HCEC 1CT (cell line): ENCODE measurements at places on chromosomes 2 and 18.

- DNase-seq = no peak
These were observed 144.2 kb upstream of the PARD3B start for GRCh38 chr2:204401114-204401513.

DNA sequence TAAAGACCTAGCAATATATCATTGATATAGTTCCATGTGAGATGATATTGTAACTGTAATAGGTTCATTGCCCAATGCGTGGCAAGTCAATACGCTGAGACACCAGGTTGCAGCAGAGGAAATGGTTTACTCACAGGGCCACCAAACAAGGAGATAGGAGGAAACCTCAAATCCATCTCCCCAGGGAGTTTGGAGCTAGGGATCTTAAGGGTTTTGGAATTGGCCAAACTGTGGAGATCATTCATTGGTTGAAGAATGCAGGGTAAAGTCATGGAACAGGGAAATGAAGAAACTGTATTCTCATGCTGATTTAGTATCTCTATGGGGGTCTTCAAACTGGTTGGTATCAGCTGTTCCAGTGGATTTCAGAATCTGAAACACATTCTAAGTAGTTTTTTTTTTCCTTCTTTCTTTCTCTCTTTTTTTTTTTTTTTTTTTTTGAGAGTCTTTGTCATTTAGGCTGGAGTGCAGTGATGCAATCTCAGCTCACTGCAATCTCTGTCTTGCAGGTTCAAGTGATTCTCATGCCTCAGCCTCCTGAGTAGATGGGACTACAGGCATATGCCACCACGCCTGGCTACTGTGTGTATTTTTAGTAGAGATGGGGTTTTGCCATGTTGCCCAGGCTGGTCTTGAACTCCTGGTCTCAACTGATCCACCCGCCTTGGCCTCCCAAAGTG is 30.7 kb upstream of the PPM1B start:
- peak; percentile 1 for DNase-seq

DNA sequence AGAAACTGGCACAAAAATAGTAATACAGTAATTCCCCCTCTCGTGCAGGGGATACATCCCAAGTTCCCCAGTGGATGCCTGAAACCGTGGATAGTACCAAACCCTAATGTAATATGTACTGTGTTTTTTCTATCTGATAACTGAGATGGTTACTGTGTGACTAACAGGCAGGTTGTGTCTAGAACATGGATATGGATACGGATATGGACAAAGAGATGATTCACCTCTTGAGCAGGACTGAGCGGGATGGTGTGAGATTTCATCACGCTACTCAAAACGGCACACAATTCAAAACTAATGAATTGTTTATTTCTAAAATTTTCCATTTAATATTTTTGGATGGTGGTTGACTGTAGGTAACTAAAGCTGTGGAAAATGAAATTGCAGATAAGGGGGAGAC is 3.4 kb downstream of the MBD1 start:
- DNase-seq = peak; percentile 78

GRCh38 chr18:58024139-58024538 is 19.9 kb upstream of the NEDD4L start:
- DNase-seq = no peak

GRCh38 chr18:57659460-57660102 is 37.9 kb upstream of the NARS1 start:
- DNase-seq = no peak

DNA sequence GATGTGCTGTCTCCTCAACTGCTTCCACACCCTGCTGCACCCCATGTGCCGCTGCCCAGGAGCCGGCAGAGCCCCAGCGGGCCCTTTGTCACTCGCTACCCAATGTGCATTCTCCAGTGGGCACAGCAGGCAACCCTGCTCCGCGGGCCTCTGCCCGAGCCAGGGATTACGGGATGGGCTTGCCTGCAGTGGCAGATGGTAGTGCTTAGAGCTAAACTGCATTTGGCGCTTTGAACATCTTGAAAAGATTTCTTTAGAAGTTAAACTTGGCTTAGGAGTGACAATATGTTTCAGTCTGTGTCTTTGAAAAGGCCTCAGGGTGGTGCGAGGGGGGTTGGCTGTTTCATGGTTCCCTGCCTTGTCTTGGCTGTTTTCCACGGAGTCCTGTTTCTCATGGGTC is 84.0 kb upstream of the BOD1L2 start:
- no peak for DNase-seq

DNA sequence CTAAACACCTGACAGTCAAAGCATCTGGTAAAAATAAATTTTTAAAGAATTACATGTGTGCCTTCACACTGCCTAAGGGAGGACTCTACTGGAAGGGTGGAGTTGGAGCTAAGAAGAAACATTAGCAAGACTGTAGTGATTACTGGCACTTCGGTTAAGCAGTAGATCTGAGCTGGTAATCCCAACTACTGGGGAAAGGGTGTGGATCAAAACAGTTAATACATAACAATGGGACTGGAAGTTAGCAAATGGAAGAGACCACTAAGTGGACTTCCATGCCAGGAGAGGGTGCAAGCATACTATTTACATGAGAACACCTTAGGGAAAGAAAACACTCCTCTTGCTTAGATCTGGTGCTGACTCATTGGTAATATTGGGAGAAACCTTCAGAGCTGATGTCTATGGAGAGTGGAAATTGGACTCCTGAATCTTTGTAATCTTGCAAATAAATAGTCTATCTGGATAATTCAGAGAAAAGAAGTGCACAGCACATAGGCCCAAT is 519.6 kb upstream of the LINC00305 start:
- DNase-seq = no peak

DNA sequence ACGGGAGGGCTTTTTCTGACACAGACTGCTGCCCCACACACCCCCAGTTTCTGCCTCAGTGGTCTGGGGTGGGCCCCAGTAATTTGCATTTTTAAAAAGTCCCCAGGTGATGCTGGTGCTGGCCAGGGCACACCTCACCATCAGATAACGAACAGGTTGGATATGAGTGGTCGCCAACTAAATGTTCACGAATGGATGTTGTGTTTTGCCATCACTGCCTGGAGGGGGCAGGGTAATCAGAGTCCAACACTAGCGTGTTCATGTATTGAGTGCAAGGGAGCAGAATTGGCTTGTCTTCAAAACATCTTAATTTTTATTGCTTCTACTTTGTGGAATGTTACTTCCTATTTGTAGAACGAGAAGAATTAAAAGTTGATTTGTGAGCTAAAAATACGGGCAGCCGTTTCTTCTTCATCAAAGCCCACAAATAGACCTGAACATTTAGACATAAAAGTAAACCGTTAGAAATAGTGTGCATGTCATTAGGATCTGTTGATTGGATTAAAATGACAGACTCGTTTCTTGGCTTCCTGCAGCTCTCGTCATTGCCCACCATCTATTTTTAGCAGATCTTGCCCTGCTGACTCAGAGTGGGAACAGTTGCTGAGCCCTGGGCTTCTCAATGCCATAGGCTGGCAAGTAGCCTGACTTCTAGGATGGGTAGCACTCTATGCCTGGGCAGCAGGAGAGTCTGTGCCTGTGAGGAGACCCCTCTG is 45.2 kb downstream of the NCK2 start:
- DNase-seq = peak; percentile 43

DNA sequence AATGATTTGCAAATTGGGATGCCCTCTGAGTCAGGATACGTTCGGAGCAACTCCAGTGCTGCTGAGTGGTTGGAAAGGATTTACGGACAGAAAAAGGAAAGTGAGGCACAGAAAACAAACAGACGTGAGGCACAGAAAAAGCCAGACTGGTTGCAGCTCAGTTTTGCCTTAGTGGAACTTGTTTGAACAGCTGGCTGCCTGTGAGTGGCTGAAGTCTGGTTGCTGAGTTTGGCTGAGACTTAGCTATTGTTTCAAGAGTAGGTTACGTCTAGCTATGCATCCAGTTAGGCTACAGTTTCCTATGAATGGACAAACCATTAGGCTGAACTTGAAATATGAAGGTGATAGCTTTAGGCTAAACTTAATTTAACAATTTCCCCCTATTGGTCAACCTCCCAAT is 256.6 kb downstream of the VAPA start:
- no peak for DNase-seq
